ENCODE measurements at places on chromosomes 12 and 14. TPM values are rescaled to one million over a fixed set of nuclear protein-coding genes. Genes with fewer than 3 reads are reported as not detected.

BCL11B gene
- total RNA-seq, result 2.3 TPM

EFS gene
- total RNA-seq, result 15.4 TPM

DNA sequence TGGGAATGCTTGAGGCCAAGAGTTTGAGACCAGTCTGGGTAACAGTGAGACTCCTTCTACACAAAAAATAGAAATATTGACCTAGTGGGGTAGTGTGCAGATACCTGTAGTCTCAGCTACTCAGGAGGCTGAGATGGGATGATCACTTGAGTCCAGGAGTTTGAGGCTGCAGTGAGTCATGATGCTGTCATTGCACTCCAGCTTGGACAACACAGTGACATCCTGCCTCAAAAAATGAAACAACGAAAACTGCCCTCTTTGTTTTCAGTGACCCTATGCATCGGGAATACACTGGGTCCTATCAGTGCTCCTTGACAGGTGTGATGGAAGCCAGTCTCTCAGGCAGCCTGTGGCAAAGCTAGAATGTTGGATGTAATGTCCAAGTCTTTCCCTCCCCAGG lies 311.5 kb upstream of the OR4E1 start:
- no peak for DNase-seq

- no peak for DNase-seq
Measured at GRCh38 chr12:18898470-18898869, 160.6 kb downstream of the CAPZA3 start.

DNA sequence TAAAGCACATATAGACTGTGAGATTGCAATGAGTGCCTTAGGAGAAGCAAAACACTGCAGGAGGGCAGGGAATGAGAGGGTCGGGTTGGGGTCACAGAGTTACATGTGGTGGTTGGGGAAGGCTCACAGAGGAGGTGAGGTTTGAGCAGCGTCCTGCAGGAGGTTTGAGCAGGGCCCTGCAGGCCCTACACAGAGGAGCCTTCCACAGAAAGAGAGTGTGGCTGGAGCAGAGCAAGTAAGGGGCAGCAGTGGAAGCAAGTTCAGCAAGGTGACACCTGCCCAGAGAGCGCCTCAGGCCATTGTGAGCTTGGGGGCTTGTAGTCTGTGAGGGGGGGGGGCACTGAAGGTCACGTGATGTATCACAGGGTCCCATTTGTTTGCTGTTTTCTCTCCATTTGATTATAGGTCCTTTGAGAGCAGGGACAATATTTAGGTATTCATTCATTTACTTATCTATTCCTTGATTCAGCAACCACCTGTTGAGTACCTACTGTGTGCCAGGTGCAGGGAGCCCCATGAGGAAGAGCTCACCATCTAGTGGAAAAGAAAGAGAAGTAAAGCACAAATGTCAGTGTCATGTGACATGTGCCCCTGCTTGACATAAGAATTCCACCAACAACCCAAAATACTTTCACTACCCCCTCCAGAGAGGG lies 56.6 kb downstream of the GALNT16 start:
- DNase-seq, result no peak

All from kidney epithelial cell (primary cell).